GM12891 (cell line): ENCODE measurements at places on chromosomes 12 and 14.

GRCh38 chr12:132062481-132062880, 81.6 kb downstream of the DDX51 start:
- DNase-seq: no peak

DNA sequence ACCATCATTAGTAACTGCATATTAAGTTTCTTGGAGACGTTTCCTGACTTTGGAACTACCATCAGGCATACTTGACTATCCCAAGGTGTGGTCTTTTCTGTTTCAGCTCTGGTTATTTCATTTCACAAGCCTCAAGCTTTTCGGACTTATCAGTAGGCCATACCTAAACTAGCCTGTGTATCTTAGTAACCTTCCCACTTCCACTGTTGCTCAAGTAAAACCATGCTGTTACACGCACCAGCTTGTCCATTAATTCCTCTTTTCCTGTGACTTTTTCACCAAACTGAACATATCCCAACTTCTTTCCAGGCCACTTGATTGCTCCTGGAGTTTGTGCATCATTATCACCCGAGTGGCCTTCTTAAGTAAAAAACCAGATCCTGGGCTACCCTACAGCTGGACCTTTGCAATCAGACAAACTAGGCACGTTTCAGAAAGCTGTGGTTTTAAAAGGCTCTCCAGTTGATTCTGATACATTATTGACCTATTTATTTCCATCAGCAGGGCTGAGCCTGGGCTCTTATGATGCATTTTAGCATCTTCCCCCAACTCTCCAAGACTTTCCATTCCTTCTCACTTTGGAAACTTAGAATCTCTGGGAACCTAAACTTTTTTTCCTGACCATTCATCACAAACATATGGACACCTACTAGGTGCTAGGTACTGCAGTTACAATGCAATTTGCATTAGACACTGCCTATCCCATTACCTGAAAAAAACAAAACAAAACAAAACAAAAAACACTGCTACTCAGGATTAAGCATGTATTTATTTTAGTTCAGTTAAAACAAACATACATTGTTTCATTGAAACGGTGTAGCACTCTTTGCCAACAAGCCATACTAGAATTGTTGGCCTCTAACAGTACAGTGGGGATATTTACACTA, 14.9 kb downstream of the SLC38A2 start:
- DNase-seq: no peak

DNA sequence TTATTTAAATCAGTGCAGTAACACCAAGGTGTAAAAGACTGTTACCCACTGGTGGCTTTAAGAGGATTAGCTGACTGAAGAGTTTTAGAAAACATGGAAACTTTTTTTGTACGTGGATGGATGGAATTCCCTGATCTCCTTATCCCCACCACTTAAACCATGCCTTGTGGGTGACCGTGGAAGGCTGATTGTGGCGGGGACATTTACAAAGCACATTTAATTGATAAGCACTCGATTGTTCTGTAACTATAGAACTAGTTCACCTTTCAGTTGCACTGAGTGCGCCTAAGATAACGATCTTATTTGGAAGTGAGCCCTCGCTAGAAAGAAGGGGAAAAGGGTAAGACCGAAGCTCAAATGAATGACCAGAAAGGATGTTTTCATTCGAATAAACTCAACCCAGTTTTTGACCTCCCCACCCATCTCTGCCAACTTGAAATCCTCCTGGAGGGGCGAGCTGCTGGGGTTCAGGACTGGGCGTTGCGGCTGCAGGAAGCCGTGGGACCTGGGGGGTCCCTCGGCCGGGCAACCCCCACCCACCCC, 688 bp upstream of the RASSF3 start:
- no peak for DNase-seq

DNA sequence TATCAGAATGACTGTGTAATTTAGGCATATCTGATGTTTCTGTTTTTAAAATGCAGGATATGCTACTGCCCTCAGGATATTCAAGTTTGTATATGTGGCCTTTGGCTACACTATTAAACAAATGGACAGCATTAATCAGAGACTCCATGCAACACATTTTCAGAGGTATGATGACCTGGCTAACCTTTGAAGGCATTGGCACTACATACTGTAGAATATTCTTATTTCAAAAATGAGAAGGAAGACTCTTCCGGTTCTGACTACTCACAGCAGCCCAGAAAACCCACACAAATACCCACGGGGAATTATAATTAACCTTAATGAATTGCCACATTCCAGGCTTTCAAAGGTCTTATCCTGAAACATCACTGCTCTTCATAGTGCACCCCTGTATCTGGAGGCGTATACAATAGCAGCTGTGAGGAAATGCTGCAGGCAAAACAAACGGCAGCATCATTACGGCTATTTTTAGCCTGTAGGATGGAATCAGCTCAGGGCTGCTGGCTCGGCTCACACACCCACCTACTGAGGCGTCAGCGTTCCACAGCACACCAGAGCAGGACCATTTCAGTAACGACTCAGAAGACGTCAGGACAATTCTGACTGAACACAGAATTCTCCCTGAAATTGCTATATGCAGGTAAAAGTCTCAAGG, 648.5 kb downstream of the RPS29 start:
- DNase-seq: no peak

DNA sequence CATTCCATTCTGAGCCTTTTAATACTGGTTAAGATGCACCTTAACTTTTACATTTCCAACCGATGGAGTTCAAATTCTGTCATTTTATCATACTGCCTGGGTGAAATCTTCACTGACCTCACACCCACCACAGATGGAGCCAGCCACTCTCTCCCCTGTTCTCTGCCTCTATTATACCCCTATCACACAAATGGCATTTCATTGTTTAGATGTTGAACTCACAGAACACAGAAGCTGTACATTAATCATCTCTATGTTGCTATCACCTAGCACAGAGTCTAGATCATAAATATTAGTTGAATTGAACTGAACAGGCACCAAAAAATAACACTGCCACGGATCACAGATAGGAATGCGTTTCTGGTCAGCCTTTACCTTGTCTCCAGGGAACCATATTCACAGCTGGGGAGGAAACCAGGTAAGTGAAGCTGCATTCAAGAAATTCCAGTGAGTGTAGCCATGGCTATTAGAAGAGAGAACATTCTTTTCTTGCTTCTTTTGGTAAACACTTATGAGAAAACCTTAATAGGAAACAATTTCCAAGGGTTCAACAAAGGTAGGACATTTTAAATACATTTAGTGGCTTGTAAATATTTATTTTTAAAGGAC, 194.9 kb upstream of the RMST start:
- no peak for DNase-seq

- DNase-seq: no peak
Measured at GRCh38 chr14:57732463-57733285, 133.2 kb downstream of the SLC35F4 start.

- DNase-seq: no peak
Measured at GRCh38 chr14:53519137-53519536, 366.0 kb upstream of the DDHD1 start.
